ENCODE measurements at places on chromosomes 12 and 14.

DNA sequence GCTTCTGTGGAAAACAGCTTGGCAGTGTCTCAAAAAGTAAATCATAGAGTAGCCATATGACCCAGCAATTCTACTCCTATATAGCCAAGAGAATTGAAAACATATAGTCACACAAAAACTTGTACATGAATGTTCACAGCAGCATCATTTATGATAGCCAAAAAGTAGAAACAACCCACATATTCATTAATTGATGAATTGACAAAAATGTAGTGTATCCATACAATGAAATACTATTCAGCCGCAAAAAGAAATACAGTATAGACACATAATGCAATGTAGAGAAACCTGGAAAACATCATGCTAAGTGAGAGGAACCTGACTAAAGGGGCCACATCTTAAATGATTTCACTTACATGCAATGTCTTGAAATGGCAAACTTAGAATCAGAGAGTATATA, 326.6 kb downstream of the KCNH5 start:
- DNase-seq: no peak

- no peak for DNase-seq
These were observed 113.8 kb downstream of the RERGL start for GRCh38 chr12:17976202-17976601.

DNA sequence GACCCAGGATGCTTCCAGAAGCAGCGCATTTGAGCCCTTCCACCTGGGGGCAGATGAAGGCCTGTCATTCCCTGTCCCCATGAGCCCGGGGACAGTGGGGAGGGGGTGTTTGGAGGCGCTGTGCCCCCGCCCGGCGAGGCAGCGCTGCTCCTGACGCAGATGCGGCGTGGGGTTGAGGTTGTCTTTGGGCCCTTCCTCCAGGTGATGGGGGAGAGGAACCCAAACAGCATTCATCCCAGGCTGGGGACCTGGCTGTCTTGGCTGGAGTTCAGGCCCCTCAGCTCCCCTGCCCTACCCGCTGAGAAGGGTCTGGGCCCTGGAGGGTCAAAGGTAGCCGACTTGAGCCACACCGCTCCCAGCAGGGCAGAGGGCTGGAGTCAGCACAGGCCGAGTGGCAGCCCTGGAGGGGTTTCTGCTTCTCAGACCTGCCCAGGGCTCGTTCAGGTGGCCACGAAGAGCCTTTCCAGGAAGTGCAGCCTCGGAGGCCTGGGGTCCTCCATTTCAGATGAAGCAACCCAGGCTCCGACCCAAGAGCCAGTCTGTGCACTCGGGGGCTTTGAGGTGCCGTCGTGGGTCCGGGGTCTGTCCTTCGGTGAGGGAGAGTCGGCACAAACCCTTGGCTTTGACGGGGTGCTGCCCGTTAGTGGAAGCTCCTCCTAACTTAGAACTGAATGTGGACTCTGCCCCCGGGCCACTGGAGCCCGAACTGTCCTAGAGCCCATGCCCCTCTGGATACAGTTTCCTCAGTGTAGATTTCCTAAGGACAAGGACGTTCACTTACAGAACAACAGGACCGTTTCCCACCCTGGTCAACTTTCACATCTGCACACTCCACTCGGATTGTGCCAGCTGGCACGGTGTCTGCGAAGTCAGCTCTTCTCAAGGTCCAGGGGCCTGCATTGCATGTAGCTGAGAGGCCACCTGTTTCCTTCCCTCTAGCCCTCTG, 16.1 kb downstream of the ACADS start:
- DNase-seq: no peak

DNA sequence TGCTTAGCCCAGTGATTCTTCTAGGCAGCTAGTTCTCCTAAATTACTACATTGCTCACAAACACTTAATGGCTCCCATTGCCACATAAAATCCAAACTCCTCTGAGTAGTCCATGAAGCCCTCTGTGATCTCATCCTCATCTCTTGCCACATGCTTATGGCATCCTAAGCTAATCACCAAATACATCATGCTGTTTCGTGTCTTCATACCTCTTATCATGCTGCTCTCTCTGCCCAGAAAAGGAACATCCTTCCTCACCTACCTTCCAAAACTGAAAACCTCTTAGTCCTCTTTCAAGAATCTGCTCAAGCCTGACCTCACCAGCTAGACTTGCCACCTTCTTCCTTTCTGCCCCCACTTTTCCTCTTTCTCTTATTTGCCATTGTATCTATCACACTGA, 108.5 kb downstream of the DUSP6 start:
- no peak for DNase-seq

DNA sequence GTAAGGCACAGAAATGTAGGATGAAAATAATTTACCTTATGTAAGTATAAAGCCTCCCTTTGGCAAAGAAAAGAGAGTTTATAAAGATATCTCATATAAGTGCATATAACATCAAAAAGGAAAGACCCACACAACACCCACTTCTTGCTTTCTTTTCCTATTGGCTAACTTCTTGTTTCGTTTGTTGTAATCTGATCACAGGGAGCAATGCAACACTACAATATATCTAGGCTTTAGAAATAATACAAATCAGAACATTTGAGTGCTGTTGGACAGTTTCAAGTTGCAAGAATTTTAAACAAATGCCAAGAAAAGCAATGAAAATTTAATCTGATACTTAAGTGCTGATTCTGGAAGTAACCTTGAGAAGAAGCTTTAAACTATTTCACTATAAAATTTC, 1.3 kb downstream of the FGD6 start:
- no peak for DNase-seq

DNA sequence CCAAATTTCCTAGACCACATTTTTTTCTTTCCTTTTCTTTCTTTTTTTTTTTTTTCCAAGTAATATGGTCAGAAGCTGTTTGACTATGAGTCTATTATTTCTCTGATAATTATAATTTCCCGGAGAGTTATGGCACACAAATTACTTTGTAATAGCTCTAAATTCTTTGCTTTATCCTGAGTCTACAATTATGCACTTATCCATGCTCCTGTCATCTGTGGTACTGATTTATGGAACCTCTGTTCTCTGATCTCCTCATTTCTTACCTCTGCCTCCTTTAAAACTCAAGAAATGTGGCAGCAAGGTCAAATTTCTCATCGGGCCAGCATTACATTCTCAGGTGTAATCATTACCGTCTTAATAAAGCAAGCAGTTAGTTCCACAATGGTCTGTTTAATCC, 282.1 kb downstream of the PAWR start:
- no peak for DNase-seq

DNA sequence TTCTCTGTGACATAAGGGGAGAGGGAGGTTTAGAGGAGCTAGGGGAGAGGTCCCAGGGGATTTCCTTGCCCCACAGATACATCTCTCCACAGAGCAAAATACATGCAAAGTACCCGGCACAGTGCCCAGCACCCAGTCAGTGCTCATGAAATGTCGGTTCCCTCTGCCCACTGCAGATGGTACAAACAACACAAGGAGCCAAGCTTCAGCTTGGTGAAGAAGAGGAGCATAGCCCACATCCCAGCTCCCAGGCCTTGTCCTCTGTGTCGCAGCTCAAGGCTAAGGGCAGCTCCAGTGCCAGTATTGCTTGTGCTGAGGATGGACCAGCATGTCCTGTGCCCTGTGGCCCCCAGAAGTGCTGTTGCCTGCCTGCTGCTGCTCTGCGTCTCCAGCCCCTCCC, 35.0 kb upstream of the FKBP4 start:
- no peak for DNase-seq

DNA sequence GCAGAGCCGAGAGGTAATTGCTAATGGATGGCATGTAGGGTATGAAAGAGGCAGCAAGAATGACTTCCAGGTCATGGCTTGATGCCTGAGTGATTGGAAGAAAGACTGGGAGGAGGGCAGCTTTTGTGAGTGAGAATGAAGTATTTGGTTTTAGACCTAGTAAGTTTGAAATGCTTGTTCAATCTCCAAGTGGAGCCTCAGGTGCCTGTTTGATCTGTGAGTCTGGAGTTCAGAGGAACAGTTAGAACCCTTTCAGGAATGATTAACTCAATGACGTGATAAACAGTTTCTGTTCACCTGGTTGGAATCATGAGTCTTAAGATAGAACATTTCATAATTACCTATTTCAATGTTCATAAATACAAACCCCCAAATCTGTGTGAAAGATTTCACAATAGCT, 10.4 kb downstream of the KCNJ8 start:
- no peak for DNase-seq

DNA sequence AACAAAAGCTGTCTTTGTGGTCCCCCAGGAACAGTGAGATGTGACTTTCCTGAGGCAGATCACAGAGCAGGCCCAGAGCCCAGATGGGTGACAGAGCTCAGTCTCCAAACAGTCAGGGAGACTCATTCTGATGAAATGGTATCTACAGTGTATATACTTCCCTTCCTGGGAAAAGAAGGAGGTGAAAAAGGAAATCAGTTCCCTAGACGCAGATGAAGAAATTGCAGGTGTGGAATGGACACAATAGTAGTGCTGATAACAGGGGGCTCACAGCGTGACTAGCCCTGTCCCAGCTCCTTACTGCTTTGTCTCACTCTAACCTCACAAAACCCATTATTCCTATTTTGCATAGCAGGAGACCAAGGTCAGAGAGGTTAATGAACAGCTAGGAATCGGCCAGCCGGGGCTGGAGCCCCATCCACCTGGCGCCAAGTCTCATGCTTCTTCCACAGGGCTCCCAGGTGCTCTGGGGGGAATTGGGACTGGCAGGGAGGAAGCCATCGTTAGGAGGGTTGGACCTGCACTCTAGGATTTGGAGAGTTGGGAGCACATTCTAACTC, 11.9 kb downstream of the KCNH3 start:
- no peak for DNase-seq

DNA sequence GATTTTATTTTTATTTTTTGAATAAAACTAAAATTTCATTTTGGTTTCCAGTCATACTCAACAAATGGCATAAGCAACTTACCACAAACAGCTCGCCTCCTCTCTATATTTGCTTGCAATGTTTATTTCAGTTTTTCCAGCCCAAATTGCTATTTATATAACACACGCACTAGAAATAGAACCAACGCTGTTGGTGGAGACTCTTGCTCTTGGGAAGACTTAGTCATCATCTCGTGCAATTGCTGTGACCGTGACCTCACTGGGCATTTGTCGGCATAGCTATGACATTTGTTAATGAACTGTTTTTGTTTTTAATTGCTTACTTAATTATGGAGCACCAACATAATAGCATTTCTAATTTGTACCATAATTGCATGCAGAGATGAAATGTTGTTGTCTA, 153.1 kb upstream of the OTX2 start:
- no peak for DNase-seq

DNA sequence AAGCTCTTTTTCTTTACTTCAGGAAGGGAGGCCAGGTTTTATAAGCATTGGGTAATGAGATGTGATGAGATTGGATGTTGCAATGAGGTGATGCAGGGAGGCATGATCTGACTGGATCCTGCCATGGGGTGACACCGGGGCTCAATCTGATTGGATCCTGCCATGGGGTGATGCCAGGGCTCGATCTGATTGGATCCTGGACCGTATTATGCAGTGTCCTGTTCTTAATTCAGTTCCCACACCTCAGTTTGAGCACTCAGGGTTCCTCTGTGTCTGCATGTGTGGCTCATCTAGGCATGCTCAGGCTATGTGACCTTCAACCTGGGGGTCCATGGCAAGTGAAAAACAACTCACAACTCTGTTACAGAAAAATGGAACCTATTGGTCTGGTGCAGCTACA, 166.4 kb downstream of the SLC15A4 start:
- no peak for DNase-seq

DNA sequence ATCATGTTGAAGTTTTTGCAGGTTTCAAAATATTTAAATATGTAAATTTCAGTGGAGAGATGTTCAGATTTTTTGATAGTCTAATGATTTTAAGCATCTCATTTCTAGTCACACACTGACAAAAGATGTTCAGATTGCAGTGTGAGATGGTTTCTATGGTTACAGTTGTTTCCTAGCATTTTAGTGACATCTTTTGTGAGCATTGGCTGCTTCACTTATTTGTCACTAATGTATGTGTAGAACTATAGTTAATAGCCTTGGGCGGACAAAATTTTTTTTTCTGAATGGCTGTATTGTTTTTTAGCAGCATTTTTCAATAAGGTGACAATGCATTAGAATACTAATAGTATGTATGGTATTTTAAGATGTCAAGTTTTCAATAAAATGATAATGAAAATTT, 315.6 kb upstream of the PRKD1 start:
- no peak for DNase-seq

- DNase-seq: no peak
These were observed 59.5 kb upstream of the CAPRIN2 start for GRCh38 chr12:30814295-30814655.

DNA sequence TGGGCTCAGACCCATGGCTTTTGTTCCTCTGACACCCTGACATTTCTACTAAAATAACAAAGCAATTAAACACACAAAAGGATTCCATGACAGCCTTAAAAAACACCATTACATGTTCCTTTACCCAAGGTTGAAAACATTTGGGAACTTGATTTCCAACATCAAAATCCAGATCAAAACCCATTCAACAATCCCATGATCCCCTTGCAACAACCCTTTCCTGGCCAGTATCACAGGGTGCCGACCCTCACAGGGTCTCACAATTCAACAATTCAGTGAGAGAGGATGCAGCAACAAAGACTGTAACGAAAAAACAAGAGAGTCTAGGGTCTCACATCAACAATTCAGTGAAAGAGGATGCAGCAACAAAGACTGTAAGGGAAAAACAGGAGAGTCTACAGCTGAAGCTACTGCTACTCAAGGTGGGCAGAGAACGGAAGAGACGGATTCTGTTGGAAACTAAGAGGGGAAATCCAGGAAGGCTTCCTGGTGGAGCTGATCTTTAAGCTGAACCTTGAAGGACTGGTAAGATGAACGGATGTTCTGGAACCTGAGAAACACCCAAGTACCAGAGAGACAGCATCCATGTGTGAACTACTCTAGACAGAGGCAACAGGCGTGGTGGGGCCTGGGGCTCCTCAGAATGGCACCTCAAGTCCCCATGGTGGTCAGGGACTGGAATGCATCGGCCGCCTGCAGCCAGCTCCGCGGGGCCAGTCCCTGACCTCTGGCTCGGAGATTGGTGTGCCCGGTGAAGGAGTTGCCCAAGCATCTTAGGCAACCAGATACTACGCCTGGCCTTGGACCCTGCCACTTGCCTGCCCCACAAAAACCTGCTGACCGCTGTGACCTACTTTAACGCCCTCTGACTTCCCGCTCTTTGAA, 22.7 kb upstream of the ZFP36L1 start:
- DNase-seq: no peak

DNA sequence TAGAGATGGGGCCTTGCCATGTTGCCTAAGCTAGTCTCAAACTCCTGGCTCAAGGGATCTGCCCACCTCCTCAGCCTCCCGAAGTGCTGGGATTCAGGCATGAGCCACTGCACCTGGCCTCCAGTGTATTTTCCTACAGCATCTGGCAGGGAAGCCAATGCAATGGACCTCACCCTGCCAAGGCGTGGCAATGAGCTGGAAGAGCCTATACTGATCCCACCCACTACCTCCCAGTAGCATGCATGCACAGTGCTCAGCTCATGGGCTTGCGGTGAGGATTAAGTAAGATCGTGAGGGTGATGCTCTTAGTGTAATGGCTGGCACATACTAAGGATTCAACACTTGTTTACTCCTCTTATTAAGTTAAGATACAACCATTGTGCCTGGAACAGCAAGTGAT, 69.7 kb downstream of the PHLDA1 start:
- no peak for DNase-seq

Data from activated T-cell treated with anti-CD3 and anti-CD28 coated beads, Interleukin-2, amount 50 U/mL, for 24 hours (primary cell).